ENCODE measurements at places on chromosomes 6 and 20. TPM values are rescaled to one million over a fixed set of nuclear protein-coding genes. Genes with fewer than 3 reads are reported as not detected.

CALHM4 gene
- not detected for total RNA-seq

PROKR2 gene
- total RNA-seq: not detected

SIRPD gene
- total RNA-seq: not detected

TEAD3 gene
- total RNA-seq: 0.08 TPM

RTN4IP1 gene
- total RNA-seq: 4.6 TPM

SYCP2L gene
- total RNA-seq: not detected

Data from activated naive CD4-positive, alpha-beta T cell treated with anti-CD3 and anti-CD28 coated beads, Interleukin-2, amount 10 ng/mL, durations not matched to agents 5 hours and 36 hours (primary cell).